ENCODE measurements at places on chromosomes 2 and 18. TPM values are rescaled to one million over a fixed set of nuclear protein-coding genes. Genes with fewer than 3 reads are reported as not detected.
A peak's percentile ranks its signal among the peaks of the same experiment; 100 is the strongest.

Gene DSG4
- total RNA-seq = not detected

Gene FAM124B
- total RNA-seq = 0.56 TPM

GRCh38 chr2:239548965-239549595 is 148.3 kb upstream of the HDAC4 start:
- no peaks in the 10 kb centered on the region for H3K36me3 ChIP-seq
- no peak for DNase-seq
- H3K27ac ChIP-seq = no peak overlapping the region

DNA sequence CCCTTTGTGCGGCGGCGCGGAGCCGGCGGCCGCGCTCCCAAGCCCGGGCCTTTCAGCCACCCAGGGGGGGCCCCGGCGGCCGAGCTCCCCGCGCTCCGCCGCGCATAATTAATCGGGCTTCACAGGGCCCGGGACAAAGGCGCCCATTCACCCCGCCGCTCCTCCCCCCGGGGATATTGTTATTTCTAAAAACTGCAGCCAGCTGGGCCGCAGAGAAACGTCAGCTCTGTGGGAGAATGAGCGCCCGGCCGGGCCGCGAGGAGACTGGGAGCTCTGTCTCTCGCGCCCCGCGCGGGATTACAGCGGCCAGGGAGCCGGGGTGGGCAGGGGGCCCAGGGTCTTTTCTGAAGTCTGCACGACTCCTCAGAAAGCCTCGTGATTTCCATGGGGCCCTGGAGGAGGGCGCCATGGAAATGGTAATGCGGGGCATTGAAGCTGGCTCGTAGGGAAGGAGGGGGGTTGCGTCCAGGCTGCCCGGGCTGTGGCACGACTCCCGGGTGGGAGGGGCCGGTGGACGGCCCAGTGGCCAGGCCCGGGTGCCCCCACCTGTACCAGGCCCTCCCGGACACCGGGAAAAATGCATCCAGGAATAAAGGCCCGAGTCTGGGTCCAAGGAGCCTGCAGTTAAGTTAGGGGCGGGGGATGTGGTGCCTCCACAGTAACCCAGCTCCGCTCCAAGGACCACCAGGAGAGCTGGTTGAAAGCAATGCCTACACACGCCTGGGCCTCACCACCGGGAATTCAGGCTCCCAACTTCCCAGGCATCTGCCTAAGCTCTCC is 125.3 kb downstream of the ZFP36L2 start:
- peaks cover 21% of the 10 kb centered on the region for H3K4me1 ChIP-seq
- peak overlapping the region; percentile 24 for H3K4me3 ChIP-seq
- no peaks in the 10 kb centered on the region for H3K36me3 ChIP-seq
- H3K27ac ChIP-seq = peak overlapping the region; percentile 23
- no peaks in the 10 kb centered on the region for H3K27me3 ChIP-seq
